ENCODE measurements at places on chromosomes 5 and 9. TPM values are rescaled to one million over a fixed set of nuclear protein-coding genes. Genes with fewer than 3 reads are reported as not detected.

DNA sequence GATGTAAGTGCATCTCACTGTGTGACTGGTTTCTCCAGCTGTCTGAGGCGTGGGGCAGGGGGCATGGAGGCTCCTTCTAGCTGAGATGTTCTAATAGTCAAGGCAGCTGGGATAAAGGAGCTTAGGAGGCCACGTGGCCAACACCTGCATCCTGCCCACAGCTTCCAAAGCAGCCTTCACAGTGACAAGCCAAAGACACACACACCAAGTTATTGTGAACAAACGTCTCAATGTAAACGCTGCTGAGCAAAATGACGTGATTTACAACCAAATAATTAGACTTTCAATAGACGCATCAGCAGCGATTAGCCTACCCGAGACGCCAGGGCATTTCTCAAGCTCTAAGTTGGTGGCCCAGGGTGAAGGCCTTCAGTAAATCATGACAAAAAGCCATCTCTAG lies 23.2 kb upstream of the SLC25A51 start:
- no peaks in the 10 kb centered on the region for H3K27me3 ChIP-seq
- H3K27ac ChIP-seq = no peak overlapping the region
- no peak for DNase-seq
- H3K36me3 ChIP-seq = no peaks in the 10 kb centered on the region
- no peak overlapping the region for H3K4me3 ChIP-seq

The ELP1 gene
- polyA plus RNA-seq = 7.9 TPM

DNA sequence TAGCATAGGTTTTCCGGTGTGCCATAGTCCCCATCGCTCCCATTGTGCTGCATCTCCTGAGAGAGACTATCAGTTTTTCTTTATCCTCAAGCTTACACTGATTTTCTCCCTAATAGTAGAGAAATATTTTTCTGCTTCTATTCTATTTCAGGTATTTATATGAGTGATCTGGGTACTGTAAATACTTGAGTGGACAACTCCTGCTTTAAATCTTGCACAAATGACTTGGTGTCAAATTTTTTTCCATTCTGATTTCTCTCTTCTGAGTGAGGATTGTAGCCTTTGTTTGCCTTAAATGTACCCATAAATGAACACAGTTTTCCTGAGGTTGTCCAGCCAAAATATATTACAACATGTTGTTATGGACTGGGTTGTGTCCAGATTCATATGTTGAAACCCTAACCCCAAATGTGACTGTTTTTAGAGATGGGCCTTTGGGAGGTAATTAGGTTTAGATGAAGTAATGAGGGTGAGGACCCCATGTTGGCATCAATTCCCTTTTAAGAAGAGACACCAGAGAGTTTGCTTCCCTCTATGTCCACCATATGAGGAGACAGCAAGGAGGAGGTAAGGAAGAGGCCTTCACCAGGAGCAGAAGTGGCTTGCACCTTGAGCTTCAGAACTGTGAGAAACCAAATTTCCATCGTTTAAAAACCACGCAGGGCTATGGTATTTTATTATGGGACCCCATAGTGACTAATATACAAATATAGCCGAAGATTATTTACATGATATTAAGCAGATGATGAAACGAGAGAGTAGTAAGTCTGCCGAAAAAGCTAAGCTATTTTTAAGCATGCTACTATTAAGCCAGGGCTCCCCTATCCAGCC lies 336.4 kb upstream of the MPDZ start:
- no peak overlapping the region for H3K27ac ChIP-seq
- H3K27me3 ChIP-seq = no peaks in the 10 kb centered on the region
- H3K36me3 ChIP-seq = no peaks in the 10 kb centered on the region
- no peak overlapping the region for H3K4me3 ChIP-seq
- H3K4me1 ChIP-seq = no peaks in the 10 kb centered on the region
- no peak for DNase-seq

DNA sequence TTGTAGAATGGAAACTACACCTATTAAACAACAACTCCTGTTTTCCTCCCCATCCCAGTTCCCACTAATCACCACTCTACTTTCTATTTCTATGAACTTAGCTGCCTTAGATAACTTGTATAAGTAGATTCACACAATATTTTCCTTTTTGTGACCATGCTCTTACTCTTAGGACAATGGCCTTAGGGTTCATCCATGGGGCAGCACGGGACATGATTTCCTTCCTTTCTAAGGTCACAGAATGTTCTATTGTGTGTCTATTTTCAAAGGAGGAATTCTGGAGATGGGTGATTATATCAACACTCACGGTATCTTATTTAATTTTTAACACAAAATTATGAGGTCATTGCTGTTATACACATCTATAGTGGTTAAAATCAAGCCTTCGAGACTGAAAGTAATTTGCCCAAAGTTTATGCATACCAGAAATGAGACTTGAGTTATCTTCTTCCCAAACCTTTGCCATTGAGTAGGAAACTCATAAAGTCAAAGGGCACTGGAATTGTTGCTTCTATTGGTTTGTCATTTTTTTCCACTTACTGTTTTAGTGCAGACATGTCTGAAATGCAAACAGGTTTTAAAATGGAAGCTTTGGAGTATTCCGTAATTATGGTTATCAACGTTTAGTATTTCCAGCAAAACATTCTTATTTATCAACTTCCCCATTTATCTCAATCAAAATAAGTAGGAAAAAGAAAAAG lies 23.6 kb downstream of the CTSL start:
- H3K4me3 ChIP-seq = no peak overlapping the region
- no peak for DNase-seq
- no peaks in the 10 kb centered on the region for H3K36me3 ChIP-seq

DNA sequence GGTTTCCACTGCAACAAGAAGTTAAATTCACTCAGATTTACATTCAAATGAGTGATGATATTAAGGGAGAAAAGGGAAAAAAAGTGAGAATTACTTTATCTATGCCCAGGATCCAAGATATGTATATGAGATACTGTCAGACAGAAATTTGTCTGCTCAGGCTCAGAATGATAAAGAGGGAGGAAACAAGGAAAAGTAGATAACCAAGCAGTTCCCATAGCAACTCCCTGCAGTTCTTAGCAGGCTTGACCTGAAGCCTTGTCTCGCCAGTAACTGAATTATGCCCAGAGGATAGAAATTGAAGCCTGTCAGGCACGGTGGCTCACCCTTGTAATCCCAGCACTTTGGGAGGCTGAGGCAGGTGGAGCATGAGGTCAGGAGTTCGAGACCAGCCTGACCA lies 304.4 kb downstream of the TLE1 start:
- H3K4me3 ChIP-seq = no peak overlapping the region
- H3K27ac ChIP-seq = no peak overlapping the region
- no peaks in the 10 kb centered on the region for H3K27me3 ChIP-seq
- H3K36me3 ChIP-seq = no peaks in the 10 kb centered on the region
- no peaks in the 10 kb centered on the region for H3K4me1 ChIP-seq
- no peak for DNase-seq

DNA sequence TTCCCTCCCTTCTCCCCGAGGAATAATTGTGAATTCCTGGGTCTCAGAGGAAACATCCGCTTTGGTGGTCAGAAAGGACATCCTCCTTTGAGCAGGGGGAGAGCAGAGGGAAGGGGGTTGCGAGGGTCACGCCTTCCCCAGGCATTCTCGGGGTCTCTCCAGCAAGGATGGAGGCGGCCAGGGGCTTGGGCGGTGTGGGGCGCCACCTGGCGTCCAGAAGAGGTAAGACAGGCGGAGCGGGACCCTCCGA lies 129.1 kb downstream of the KCNIP1 start:
- H3K4me1 ChIP-seq = peaks cover 12% of the 10 kb centered on the region
- H3K27me3 ChIP-seq = no peaks in the 10 kb centered on the region
- DNase-seq = peak; percentile 34

DNA sequence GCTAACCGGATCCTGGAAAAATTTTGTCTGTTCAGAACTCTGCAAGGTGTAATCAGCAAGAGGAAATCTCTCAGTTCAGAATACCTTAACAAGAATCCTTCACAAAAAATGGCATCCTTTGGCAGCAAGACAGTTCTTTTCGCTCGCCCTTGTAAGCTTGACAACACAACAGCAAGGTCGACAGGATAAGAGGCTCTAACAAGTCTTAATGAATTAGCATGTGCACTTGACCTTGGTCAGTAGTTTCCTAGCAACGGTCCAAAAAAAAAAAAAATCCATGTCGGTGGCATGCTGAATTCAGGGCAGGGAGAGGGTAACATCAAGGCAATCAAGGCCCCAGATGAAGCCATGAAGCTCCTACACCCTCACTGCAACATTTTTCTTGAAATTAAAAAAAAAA lies 172.8 kb downstream of the APBA1 start:
- H3K36me3 ChIP-seq = no peaks in the 10 kb centered on the region
- no peak for DNase-seq
- H3K27ac ChIP-seq = no peak overlapping the region
- no peak overlapping the region for H3K4me3 ChIP-seq
- no peaks in the 10 kb centered on the region for H3K27me3 ChIP-seq

GRCh38 chr9:116632990-116633838 lies 53.9 kb upstream of the TRIM32 start:
- H3K4me3 ChIP-seq = no peak overlapping the region
- no peaks in the 10 kb centered on the region for H3K4me1 ChIP-seq
- no peak for DNase-seq
